ENCODE measurements at places on chromosomes 5 and 9.

- DNase-seq: no peak
Observed at GRCh38 chr5:111784491-111785181, 27.6 kb upstream of the NREP start.

- DNase-seq: no peak
Observed at GRCh38 chr9:17993024-17993423, 414.2 kb downstream of the SH3GL2 start.

- DNase-seq: no peak
Observed at GRCh38 chr5:167767795-167768194, 523.6 kb upstream of the WWC1 start.

DNA sequence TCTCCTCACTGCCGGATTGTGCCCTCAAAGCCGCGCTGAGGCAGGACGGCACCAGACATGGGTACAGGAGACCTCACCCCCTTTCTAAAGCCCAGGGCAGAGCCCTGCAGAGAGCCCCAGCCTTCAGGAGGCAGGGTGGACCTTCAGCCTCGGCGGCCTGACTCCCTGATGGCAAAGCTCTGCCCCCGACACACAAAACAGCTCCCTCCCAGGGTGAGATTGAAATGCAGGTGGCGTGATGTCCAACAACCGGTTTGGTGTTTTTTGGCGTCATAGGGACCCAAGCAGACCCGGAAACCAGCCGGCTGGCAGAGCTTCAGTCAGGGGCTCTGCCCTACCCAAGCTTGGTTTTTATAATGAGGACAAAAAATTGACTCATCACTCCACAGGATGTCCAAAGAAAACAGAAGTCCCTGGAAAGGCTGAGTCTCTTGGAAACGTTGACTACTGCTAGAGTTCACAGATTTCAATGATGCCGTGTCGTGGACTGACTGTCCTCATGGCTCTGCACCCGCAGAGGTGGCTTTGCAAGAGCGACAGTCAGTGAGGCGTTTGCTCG lies 275.2 kb upstream of the IRX1 start:
- no peak for DNase-seq

DNA sequence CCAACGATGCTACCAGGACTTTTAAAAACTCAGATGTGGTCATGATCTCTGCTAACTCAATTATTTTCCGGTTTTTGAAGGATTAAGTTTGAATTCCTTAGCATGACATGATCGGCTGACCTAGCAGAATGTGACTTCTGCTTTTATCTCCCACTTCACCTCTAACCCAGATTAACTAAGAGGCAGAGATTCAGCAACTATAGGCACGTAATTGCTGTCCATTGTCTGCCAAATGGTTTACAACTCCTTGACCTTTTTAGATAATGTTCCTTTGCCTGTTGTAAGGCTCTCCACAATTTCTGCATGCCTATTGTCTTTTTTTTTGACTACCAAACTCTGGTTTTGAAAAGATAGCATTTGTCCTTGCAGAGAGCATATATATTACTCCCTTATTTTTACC lies 268.2 kb downstream of the BRINP1 start:
- no peak for DNase-seq

DNA sequence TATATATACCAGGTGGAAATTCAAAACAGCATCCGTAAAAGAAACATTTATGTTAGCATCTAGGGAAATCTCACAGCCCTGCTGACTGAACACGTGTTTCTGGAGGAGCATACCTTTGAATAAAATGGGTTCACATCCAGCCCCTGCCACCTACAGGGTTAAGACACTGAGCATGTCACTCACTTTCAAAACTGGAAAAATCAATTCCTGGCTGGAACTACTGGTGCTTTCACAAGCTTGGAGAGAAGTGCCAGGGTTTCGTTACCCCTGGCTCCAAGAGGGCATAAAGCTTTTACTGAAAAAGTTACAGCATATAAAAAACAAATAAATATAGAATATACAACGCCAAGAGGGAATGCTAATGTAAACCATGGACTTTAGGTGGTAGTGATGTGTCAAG lies 48.0 kb downstream of the SERINC5 start:
- no peak for DNase-seq

- DNase-seq: no peak
Observed at GRCh38 chr9:25648116-25648515, 30.1 kb downstream of the TUSC1 start.

GRCh38 chr5:133552925-133553525 lies 59.3 kb downstream of the FSTL4 start:
- DNase-seq: no peak

- no peak for DNase-seq
Observed at GRCh38 chr5:151947931-151948608, 23.4 kb upstream of the GLRA1 start.

DNA sequence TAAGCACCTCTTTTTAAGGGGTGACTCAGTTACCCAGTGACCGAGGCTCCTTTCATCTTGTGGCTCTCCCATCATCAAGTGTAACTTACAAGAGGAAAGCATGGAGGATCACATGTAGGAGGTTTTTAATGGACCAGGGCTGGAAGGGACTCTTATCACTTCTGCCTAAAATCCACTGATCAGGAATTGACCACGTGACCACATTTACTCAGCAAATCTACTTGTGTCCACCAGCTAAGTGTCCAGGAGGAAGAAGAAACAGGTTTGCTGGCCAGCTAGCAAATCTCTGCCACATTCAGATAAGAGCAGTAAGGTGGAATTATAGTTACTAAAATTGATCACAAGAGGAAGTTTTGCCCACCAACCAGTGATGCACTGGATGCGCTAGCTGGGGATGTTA lies 486.0 kb downstream of the ENC1 start:
- DNase-seq: no peak

GRCh38 chr9:22446589-22446949 lies at the start of gene DMRTA1:
Gene DMRTA1, plus strand, starts transcription at chr9:22446824. Its CDS starts 242 bp downstream, at chr9:22447066.
- peak; percentile 86 for DNase-seq

- DNase-seq: peak; percentile 16
Observed at GRCh38 chr5:174699131-174699530, 25.3 kb upstream of the MSX2 start.

DNA sequence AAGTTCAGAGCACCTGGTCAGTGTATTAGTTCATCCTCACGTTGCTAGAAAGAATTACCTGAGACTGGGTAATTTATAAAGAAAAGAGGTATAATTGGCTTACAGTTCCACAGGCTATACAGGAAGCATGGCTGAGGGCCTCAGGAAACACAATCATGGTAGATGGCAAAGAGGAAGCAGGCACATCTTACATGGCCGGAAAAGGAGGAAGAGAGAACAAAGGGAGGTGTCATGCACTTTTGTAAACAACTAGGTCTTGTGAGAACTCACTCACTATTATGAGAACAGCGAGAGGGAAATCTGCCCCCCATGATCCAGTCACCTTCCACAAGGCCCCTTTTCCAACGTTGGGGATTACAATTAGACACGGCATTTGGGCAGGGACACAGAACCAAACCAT lies 28.8 kb upstream of the CAVIN4 start:
- no peak for DNase-seq

DNA sequence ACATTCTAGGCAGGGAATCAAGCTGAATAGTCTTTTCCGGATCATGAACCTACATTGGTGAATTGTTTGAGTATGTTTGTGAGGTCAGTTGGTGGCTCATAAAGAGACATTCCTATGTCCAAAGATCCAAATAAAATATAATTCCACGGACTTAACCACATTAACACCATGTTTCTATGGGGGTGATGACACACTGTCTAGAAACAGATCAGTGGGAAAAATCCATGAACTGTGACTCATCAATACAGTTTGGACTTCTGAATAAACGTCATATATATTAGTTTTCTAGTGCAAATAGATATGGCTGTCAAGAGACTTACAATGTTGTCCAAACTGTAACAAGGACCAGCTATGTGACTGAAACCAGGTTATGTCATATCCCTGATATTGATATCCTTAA lies 509.9 kb upstream of the TYRP1 start:
- DNase-seq: no peak

DNA sequence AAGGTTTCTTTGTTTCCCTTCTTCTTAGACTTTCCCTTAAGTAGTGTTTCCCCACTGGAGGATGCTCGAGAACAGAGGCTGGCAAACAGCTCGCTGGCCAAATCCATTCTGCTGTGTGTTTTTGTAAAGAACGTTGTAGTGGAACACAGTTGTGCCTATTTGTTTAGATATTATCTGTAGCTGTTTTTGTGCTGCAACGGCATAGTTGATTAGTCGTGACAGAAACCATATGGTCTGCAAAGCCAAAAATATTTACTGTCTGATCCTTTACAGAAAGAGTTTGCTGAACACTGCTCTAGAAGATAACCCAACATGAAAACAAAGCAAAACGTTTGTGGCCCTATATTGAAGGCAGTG lies 47.0 kb upstream of the EGFLAM start:
- DNase-seq: no peak

GRCh38 chr5:124685404-124685930 lies 61.0 kb downstream of the ZNF608 start:
- no peak for DNase-seq

- no peak for DNase-seq
Observed at GRCh38 chr5:90294604-90295003, 115.0 kb downstream of the CETN3 start.

GRCh38 chr9:94056442-94056974 lies 27.8 kb upstream of the PTPDC1 start:
- no peak for DNase-seq

- no peak for DNase-seq
Observed at GRCh38 chr5:116872486-116872885, 297.9 kb upstream of the SEMA6A start.

GRCh38 chr9:75671354-75671753 lies 219.1 kb upstream of the PCSK5 start:
- DNase-seq: no peak

DNA sequence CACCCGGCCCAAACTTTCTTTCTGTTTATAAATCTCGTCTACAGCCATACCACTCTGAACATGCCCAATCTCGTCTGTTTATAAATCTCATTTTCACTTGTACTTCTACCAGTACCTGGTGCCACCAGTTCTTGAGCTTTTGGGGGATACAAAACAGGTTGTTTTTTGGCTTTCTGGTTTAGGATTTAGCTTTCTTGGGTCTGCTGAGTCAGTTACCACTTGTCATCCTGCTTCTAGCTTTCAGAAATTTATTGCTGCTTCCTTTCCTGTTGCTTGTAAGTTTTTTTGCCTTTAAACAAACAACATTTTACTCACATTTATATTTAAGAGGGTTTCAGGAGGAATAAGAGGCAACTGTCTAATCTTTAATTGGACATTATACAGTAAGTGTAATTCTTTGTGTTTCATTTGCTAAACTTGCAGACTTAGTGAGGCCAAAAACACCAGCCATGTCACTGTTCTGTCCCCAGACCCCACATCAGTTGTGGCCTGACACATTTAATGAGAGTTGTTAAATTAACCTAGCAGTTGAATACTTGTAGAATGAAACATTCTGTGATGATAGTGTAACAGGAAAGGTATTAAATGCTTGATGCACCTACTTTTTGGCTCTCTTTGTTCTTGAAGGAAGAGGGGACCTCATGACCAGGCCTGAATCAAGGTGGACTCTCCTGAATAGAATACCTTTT lies 11.8 kb downstream of the NDFIP1 start:
- no peak for DNase-seq

DNA sequence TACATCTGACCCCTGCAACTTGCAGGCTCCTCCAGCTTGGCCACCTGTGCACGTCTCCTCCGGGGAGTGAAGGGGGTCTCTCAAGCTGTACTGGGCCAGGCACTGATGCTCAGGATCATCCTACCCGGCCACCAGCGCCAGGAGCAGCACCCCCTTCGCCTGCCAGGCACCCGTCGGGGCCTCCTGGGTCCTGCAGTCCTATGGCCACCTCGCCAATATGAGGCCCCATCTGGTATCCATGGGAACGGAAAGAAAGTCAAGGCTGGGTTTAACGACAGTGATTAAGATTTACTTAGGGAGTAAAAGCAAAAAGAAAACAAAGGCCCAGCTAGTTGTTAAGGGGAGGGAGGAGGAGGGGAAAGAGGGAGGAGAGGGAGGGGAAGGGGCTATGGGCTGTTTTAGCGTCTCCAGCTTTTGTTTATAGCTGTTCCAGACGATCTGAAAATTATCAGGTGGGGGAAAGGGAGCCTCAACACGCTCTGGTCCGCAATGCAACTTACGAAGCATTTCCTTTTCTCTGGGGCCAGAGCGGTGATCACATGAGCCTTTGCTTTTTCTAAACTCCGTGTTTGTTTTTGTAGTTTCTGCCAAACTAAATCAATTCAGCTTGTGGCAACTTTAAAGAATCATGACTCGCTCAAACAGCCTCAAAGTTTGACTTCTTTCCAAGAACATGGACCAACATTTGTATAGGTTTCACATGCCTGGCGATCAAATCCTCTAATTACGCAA lies 132.4 kb downstream of the ROR2 start:
- no peak for DNase-seq

- DNase-seq: no peak
Observed at GRCh38 chr5:177595026-177595585, 3.1 kb downstream of the TMED9 start.

GRCh38 chr5:68821056-68821455 lies 272.8 kb upstream of the SLC30A5 start:
- no peak for DNase-seq

- DNase-seq: no peak
Observed at GRCh38 chr9:6575324-6576034, 70.0 kb downstream of the GLDC start.

DNA sequence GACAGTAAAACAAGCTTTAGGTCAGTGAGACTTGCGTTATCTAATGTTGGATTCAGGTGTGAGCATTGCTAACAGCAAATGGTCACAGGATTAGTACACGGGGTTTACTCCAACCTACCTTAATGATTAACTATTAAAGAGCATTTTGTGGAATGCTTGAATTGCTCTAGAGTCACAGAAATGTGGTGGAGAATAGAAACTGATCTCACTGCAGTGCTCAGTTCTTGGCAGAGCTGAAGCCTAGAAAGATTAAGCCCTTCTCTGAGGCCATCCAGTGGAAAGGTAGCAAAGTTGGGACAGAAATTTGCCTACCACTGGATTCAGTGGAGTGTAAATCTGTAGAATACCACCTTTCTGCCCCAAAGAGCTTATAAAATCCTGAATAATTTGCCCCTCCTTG lies 60.9 kb downstream of the ICE1 start:
- no peak for DNase-seq

DNA sequence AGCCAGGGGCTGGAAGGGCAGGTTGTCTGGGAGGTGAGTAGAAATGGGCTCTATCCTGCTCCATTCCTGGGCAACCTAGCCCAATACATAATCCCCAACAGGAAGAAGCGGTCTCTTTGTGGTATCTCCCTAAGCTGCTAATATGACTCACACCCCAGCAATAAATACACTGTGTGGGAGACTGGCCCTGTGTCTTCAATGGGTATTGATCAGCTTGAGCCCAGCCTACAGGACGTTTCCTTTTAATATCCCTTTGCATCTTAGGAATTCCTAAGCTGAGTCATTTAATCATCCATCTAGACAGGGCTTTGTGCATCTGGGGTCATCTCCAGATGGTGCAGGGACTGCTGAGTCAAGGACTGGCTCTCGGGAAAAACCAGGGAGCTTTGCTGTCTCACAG lies 207.0 kb upstream of the PANK3 start:
- no peak for DNase-seq
